ENCODE measurements at places on chromosomes 6 and 20.

DNA sequence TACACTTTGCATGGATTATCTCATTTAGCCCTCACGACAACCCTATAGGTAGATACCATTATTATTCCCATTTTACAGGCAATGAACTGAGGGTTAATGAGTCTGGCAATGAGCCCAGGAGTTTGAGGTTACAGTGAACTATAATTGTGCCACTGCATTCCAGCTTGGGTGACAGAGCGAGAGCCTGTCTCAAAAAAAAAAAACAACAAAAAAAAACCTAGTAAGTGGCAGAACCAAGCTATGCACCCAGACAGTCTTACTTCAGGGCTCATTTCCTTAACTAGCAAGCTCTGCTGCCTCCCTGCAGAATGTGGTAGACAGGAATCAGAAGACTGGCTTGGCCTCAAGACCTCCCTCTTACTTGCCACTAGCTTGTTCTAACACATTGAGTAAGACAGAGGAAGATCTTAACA lies 71.9 kb upstream of the RREB1 start:
- no peak for ATAC-seq

- ATAC-seq: no peak
These were observed 23.0 kb upstream of the AKAP7 start for GRCh38 chr6:131112249-131112648.

- no peak for ATAC-seq
These were observed 168.1 kb upstream of the HDDC2 start for GRCh38 chr6:125469915-125470314.

GRCh38 chr6:121439926-121440325 lies 4.5 kb downstream of the GJA1 start:
- no peak for ATAC-seq

DNA sequence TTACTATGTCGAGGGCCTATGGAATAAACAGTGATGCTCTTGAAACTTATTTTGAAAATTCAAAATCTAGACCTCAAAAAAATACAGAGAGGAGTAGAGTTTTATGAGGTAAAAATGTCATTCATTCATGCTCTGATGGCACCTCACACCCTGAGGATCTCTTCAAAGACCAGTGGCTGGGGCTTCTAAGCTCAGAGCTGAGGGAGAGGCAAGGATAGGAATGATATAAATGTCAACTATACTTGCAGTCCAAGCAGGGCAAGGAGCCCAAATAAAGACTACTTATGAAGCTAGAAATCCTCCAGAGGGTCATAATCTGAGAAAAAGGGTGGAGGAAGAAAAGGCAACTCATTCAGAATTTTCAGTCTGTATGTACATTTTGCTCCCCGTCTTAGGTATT lies 136.7 kb upstream of the CARMIL1 start:
- no peak for ATAC-seq

- no peak for ATAC-seq
These were observed 377.0 kb upstream of the NOX3 start for GRCh38 chr6:155832596-155832995.

DNA sequence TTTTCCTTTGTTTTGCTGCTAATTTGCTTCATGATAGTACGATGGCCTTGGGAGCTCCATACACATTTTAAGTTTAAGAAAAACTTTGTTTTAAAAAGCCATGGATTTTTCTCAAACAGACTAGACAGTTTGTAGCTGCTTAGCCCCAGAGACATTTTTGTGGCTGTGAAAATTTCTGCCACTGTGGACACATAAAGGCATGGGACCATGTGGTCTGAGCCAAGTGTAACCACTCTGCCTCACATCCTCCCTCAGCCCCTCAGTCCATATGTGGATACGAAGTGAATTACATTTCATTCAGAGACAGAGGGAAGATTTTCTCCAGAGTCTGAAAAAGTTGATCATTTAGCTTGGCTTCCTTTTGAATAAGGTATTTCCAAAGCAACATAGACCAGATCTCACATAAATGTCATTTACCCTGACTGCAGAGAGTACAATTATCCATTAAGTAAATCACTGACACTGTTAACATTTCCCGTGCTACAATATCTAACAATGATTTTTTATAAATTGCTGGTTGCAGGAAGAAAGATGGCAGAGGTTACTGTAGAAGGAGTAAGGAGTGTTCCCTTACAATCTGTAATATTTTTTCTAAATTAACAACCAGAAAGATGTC lies 87.4 kb downstream of the GJA1 start:
- no peak for ATAC-seq

DNA sequence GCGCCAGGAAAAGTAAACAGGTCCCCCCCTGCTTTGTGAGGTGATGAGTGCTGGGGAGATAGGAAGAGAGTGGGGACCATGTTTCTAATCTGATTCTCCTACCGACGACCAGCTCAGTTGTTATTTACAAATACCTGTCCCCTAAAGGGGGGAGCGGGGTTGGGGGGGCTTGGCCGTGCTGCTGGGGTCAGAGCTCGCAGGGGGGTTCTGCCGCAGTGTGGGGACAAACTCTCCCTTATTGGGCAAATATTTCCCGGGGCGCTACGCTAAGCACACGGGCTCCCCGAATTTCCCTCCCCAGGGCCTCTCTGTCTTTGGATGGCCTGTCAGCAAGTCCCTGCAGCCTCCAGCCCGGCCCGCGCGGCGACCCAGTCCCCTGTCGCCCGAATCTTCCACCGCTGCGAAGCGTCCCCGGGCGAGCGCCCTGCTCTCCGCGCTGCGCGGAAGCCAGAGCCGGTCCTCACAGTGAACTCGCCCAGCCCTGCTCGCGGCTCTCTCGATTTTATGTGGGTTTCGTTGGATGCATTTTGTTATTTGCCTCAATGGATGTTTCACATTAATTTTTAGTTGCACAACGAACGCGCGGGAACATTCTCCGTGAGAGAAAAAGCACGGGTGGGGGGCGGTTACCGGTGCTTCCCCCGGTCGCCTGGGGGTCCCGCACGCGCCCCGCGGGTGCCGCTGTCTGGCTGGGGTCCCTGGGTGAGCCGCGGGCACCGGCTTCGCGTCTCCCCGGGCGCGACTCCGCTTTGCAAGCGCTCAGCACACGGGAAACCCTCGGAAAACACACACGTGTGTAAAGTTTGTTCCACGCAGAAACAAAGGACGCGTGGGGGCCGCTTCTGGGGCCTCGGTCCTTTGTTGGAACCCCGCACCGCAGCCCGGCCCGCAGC lies 1.5 kb upstream of the STX16 start:
- no peak for ATAC-seq

- ATAC-seq: no peak
These were observed 21.6 kb upstream of the TRIM27 start for GRCh38 chr6:28945349-28945748.

GRCh38 chr6:40802481-40802880 lies 215.3 kb upstream of the LRFN2 start:
- ATAC-seq: no peak

- no peak for ATAC-seq
These were observed 132.3 kb downstream of the UNC5CL start for GRCh38 chr6:40906759-40907158.

- ATAC-seq: no peak
These were observed 73.4 kb downstream of the GFOD1 start for GRCh38 chr6:13413900-13414555.

GRCh38 chr6:41455818-41456217 lies 90.4 kb upstream of the FOXP4 start:
- no peak for ATAC-seq

- no peak for ATAC-seq
These were observed 8.5 kb upstream of the TUBB2A start for GRCh38 chr6:3165631-3166534.

DNA sequence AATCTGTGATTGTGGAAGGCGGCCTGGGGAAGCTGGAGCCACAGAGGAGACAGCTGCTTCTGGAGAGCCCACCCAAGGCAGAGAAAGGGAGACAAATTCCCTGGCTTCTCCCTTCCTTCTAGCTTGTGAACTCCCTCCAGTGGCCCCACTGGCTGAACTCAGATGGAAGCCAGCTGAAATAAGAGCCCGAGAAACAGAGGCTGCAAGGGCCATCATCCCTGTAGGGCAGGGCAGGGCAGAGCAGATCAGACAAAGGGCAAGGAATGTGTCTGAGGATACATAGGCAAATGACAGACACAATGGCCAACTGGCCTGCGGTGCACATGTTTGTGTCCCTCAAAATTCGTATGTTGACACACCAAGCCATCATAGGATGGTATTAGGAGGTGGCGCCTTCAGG lies 25.3 kb downstream of the MDFI start:
- ATAC-seq: no peak

DNA sequence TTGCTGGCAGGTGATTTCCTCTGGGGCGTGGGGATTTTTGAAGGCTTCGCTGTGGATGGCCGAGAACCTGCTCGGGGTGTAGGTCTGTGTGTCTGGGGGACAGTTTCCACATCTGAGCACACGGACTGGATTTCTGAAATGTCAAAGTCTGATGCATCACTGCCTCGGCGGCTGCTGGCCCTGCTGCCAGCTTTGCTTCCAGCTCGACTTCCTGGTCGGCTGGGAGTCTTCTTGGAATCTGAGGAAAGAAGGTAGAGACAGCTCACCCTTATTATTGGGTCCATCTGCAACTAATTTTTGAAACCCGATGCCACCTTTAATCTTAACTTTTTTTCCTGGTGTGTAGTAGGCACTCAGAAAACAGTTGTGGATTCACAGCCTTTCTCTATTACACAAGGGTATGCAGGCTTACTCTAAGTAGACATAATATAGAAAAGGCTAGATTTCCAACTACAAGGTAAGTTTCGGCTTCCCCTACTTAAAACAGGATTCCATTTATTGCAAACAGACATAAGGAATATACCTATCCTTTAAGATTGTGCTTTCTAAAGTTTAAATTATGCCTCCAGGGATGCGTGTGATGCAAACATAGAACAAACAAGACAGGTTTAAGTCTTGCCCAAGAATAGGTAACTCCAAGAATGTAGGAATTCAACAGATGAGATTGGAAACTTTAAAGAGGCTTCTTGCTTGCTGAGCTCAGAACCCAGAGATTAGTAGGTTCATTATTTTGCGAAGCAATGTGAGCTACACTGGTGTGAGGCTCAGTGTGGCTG lies 183.5 kb downstream of the DST start:
- no peak for ATAC-seq

DNA sequence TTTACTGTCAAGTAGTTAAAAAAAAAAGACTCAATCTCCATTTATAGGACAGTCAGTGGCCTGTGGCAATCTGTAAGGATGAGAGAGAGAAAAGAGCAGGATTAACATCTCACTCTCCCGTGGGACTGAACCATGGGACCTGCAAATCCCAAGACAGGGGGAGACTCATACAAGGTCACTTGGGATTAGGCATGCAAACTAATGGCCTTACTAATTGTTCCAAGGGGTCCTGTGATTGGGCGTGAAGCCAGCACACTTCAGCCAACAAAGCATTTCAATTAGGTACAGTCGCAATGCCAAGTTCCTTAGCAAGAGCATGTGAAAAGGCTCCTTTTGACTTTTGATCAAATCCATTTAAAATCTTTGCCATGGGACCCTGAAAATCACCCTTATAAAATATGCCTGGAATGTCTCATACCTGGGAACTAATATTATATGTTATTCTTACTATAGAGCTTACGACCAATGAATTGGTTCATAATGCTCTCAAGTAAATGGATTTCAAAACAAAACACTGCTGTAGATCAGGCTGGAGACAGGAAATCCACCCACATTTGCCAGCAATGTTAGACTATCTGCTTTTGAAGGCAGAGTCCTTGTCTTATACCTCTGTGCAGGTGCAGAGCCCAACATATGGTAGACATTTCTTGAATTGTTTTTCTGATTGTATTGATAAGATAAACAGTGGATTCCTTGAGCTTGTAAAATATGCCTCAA lies 412.5 kb downstream of the GJA1 start:
- ATAC-seq: no peak

DNA sequence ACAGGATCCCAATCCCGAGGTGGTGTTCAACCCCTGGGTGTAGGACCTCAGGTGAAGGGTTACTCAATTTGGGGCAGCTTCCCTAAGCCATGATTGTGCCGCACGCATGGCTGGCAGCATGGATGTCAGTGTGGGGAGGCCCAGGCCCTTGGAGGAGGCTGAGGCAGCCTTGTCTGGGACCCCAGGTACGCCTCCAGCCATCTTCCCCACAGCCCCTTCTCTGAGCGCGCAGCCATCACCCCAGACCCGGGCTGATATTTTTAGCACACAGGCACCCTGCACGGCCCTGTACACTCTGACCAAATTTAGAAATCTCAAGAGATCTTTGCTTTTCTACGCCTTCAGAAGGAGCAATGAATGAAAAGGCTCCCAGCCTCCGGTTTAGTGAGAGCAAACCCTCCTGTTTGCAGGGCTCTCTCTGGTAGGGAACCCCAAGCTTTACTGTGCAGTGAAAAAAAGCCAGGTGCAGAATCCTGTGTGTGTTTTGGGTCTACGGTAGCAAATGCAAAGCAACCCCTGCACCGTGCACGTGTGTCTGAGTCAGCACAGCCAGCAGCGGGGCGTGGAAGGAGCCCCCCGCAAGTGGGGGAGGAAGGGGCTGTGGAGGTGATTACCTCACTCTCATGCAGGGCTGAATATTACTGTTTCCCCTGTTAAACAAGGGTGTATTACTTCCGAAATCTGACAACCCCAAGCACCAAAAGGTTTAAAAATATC lies 44.3 kb downstream of the CTCFL start:
- peak; percentile 27 for ATAC-seq

DNA sequence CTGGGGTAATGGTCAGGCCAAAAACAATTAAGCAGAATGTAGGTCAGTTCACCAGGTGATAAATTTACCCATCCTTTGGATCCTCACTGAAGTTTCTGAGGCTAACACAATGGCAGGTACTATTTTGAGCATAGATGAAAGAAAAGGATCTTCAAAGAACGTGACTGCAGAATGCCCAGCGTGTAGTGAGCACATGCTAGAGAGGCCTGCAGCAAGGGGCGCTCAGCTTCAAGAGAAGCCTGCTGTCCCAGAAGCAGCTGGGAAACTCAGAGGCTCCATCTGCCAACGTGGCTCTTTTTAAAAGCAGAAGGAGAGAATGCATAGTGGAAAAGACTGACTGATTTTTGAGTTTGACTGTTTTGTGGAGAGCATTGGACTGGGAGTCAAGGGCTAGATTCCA lies 57.4 kb downstream of the CD83 start:
- ATAC-seq: no peak

GRCh38 chr6:44732243-44732642 lies 344.7 kb downstream of the CDC5L start:
- ATAC-seq: no peak

GRCh38 chr6:137777687-137778075 lies 89.4 kb upstream of the TNFAIP3 start:
- ATAC-seq: no peak

DNA sequence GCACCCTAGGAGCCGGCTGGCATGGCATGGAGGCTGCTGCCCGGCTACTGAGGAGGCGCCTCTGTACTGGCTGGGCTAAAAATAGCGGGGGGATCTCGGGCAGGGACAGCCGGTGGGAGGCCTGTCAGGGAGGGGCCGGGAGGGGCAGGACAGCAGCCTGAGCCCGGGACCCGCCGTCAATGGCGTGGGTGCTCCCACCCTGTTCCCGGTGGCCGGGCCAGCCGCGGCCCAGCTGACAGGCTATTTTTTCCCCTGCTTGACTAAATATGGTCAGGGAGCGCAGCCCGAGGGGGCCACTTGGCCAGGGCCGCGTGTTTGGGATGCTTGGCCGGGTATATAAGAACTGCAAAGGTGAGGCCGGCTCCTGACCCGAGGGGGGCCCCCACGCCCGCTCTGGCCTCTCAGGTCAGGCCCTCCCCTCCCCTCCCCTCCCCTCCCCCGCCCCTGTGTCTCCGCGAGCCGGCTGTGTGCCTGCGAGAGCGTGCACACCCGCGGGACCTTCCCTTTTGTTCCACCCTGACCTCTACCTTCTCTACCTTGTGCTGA lies 74.4 kb upstream of the GATA5 start:
- no peak for ATAC-seq

- no peak for ATAC-seq
These were observed 223.2 kb downstream of the ERMARD start for GRCh38 chr6:169974663-169975062.

GRCh38 chr6:111642463-111643158 lies 36.9 kb upstream of the TRAF3IP2 start:
- no peak for ATAC-seq

- no peak for ATAC-seq
These were observed 49.9 kb downstream of the AIG1 start for GRCh38 chr6:143110572-143110971.
